ENCODE measurements at places on chromosomes 11 and 22.

DNA sequence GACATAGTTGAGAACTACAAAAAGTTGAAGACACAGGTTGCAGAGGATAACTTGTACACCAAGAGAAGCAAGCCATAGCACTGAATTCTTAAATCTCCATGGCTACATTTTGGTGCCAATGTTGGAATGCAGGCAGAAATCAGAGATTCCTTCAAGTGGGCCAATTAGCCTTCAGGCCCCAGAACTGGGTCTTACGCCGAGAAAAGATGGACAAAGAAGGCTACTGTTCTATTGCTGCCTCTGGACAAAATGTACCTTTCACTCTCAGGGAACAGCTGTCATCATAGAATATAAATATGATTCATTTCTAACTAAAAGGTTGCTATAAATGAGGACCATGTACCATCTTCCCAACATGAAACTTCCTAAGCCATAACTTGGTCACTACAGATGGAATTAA lies 13.7 kb downstream of the TMEM216 start:
- DNase-seq, result no peak

GRCh38 chr11:2131371-2132236 lies 7.6 kb downstream of the IGF2 start:
- DNase-seq, result no peak

GRCh38 chr11:67640021-67640757 lies 626 bp upstream of the TBX10 start:
- DNase-seq, result peak; percentile 81

DNA sequence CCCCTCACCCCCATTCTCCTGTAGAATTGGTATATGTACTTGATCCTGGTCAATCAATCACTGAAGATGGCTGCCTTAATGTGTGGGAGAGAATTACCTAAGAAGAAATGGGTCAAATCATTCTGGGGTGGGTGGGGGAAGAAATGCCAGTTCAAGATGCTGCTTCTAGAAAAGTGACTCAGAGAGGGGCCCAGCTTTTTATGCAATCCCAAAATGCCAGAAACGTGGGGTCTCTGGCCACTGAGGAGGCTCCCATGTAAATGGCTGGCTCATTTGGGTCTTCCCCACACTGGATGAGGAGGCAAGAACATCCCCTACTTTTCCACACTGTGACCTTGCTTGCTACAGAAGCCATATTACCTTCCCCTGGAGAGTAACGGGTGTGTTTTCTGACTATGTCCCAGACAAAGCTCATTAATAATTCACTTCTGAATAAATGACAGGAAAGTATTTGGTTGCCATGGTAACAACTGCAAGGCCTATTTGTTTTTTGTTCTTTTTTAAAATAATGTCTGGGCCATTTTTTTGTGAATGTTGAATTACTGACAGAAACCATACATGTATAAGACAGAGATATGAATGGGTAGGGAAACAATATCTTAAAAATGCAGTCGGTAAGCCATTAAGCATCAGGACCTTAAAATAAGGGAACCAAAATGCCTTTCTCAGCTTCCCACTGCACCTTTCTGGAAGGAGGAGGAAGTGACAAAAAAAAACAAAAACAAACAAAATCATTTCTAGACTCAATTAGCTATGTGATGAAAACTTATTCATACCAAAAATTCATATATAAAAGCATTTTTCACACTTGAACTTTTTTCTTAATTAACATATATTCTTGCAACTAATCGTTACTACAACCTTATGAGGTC lies 32.0 kb downstream of the SLC1A2 start:
- no peak for DNase-seq

DNA sequence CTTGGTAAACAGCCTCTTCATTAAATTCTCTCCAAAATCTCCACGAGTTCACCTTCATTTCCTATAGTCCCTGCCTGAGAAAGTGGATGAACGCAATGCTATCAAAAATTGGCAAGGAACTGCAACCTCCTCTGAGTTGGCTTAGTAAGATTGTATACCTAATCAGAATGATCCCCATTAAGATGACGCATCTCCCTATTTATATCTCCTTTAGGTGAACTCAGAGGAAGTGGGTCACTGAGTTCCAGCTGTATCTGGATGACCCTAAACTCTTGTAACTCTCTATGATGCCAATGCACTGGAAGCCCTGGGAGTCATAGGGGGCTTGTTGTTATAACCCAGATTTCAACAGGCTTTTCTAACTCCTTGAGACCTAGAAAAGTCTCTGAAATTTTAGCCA lies 48.2 kb downstream of the OR10A6 start:
- DNase-seq, result no peak

DNA sequence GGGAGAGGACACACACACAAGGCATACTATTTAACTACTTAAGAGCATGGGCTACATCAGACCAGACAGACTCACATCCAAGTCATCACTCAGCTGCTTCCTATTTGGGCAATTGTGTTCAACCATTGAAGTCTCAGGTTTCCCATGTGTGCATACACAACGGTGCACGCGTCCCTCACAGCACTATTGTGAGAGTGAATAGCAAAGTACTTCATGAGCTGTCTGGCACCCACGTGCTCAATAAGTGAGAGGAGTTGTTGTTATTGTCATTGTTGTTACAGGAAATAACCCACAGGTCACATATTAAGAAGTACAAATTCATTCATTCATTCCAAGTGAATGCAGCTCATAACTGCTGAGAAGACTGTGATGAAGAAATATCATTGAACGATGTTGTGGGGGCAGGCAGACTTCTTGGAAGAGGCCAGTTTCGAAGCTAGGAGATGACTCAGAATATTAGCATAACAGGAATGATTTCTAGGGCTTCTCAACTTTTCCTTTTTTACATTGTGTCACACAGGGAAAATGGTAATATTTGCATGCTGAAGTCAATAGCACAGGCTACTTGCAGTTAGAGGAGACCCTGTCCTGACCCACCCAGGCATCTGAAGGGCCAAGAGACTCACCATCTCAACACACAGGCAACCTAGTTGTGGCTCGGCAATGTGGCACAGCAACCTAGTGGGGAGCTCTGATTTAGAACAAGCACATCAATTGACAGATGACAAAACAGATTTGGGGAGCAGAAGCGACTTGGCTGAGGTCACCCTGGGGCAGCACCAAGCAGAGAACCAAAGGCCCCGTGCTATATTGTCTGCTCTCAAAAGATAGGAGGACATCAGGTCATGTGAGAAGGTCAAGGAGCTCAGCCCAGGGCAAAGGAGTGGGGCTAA lies 606.0 kb downstream of the BUD13 start:
- DNase-seq, result no peak

DNA sequence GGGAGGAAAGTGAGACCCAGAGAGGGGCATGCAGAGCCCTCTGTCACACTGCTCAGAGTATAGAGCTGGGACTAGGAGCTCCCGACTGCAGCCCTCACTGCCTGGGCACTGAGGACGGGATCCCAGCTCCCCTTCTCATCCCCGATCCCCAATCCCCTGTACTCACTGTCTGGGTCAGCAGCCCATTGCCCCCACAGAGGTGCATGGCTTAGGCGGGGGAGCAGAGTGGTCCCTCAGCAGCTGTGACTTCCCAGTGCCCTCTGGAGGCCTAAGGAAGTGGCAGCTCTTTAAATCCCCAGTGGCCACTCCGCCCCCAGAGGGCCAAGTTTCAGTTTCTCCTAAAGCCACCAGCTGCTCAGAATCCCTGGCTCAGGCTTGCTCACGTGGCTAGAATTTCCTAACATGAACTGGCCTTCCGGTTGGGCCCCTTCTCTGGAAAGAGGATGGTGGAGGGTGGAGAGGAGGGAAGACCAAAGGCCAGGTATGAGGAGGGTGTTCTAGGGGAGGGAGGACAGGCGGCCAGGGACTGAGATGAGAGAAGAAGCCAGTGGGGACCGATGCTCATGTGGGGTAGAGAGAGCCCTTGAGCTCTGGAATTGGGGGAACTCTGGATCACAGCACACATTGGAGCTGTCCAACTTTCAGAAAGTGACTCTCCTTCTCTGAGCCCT lies at the start of gene BATF2:
TSS of gene BATF2 (minus strand) at position 262 of the 671 bp plus-strand sequence. CDS start at position 205, 57 bp downstream.
- DNase-seq, result no peak

- no peak for DNase-seq
Observed at GRCh38 chr11:79237703-79238102, 203.1 kb downstream of the TENM4 start.

DNA sequence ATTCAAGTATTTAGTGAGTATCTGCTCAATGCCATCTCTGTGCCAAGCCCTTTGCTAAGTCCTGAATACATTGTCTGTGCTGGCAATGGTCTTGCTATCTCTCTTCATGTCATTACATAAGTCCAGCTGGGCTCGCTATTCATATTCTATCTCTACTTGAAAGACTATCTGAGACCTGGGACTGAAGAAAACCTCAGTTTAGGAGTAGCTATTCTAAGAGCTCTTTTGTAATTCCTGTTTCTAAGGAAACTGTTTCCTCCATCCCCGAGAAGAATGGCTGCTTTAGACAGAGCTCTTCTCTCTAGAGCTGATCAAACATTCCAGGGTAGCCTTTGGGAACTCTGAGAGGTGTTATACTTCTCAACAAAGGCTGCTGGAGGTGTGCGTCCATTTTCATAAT lies 33.0 kb downstream of the SLC17A6 start:
- DNase-seq, result no peak

GRCh38 chr11:134060316-134060715 lies 8.6 kb upstream of the JAM3 start:
- no peak for DNase-seq

GRCh38 chr22:26847816-26848215 lies 190.4 kb downstream of the MIAT start:
- DNase-seq, result peak; percentile 13

DNA sequence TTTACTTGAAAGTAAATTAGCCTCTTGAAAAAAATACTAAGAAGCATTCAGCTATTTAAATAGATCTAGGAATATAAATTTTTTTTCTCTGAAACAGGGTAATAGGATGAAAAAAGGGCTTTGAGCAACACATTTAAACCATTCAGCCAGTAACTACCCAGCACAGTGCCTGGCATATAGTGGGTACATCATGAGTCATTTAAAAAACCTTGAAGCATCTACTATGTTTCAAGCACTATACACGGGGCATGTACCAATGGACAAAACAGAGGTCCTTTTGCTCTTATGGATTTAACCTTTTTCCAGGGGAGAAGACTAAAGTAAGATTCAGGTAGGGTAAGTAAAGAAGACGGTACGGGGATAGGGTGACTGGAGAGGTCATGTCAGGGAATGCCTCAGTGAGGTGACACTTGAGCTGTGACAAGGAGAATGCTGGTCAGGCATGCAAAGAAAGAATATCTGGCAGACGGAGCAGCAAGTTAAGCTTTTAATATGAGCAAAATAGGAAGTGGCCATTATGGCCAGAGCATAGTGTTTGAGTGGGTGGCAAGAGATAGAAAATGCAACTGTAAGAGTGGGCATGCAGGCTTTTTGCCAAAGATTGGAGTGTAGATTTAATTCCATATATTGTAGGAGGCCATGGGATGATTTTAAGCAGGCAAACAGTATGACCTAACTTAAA lies 101.1 kb downstream of the HIPK3 start:
- no peak for DNase-seq

DNA sequence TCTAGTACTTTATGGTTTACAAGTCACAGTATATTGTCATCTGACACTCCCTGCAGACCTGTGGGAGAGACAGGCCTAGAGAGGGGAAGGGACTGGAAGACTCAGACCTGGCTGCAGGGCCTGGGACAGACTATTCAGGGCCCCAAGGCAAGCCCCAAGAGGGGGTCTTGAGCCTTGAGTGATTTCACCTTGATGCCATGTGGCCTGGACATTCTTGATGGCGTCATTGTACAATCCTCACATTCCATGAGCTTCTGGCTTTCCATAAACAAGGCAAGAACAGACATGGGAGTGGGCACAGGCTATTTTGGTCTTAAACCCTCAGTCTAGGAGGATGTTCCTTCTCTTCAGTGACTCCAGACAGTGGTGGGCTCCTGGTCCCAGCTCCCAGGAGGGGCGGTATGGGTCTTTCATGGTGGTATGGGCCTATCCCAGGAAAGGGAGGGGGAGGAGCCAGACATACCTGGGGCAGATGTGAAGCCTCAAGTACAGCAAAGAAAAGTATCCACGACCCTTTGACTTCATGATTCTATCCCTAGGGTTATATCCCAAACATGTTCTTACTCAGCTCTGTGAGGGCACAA lies 1.8 kb upstream of the TBC1D10A start:
- no peak for DNase-seq

All from suprapubic skin (tissue), 4 donors.